Activated T-helper 1 cell treated with anti-CD3 and anti-CD28 coated beads, Interleukin-2, amount 50 U/mL, for 16 hours (primary cell): ENCODE measurements at places on chromosomes 13 and 19.

GRCh38 chr19:42989851-42990250 lies 36.4 kb downstream of the PSG11 start:
- DNase-seq: no peak

- DNase-seq: no peak
Observed at GRCh38 chr13:114130837-114131582, 1.4 kb downstream of the RASA3 start.

- DNase-seq: no peak
Observed at GRCh38 chr13:24618011-24618955, 61.9 kb upstream of the ATP12A start.

DNA sequence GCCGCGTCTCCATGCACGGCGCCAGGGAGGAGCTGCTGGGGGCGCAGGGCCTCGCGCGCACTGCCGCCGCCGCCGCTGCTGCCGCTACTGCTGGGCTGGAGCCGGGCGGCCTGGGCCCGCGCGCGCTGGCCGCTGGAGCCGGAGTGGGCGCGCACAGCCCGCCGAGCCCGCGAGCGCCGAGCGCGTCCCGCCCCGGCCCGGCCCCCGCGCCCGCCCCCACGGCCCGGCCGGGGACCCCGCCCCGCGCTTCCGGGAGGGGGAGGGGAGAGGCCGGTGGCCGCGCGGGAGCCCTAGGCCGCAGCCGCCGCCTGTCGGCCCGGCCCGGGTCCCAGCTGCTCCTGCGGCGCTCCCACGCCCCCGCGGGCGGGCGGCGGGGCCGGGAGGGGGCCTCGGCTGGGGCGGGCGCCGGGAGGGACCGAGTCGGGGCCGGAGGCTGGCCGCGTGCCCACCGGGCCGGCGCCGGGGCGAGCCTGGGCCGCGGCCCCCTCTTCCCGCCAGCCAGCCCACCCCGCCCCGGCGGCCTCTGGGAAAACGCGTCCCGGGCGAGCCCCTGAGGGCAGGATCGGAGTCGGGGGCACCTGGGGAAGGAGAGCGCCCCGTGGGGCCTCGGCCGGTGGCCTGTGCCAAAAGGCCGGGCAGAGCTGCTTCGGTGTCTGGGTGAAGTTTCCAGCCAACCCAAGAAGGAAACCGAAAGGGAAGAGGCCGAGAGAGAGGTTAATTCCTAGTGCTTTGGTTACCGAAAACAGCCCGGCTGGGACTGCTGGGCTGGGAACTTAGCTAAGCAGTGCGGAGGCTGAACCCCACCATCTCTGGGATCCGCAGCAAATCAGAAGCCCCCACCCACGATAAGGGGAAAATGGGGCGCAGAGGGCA lies at the start of gene STK24:
Gene STK24 (minus strand): TSS at position 145 of the 873 bp plus-strand sequence. CDS start 321 bp downstream, outside the sequence.
- peak; percentile 15 for DNase-seq

DNA sequence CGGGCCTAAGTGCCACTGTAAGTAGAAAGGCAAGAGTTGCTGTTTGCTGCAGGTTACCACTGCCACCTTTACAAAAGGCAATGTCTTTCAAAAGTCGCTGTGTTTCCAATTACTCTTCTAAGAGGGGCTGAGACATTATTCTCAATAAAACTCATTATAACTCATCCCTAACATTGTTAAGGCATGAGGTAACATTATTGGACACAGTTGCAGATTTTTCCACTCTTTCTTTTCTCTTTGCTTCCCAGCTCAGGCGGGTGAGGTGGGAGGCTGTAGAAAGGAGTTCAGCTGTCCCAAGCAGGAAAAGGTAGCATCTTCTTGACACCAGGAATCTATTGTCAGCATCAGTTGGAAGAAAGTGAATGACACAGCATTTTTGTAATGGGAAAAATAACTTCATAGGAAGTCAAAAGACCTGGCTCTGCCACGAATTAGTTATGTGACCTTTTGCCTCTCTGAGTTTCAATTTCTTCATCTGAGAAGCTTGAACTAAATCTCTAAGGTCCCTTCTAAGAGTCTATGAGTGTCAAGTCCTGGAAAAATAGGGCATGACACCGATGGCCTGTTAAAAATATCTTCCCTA lies 2.1 kb upstream of the UBL3 start:
- no peak for DNase-seq

DNA sequence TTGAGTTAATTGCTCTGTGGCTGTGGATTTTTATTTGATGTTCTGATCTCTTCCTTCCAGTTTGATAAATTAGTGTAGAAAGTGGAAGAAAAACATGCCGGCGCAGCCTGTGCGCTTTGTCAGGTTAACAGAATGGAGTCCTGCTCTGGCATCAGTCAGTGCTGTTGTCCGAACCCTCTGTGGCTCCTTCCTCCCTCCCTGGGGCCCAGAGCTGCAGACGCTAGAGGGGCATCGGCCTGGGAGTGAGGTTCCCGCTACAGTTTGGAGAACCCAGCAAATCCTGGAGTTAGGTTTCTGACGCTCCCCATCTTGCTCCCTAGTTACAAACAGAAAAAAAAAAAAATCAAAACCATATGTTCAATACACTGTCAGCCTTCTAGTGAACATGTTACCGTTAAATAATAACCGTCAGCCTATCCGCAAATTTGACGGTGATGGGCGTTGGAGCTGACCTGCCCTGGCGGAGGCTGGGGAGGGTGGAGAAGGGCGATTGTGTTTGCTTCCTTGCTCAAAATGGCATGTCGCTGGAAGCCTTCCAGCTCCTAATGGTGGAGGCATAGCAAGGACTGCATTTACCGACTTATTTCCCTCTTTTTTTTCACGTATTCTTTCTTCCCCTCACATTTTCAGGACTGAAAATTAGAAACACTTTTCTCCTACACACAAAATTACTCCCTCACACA lies 13.6 kb downstream of the MBNL2 start:
- DNase-seq: no peak
